Glutamatergic neuron (in vitro differentiated cells): ENCODE measurements at places on chromosomes 5 and 9.

DNA sequence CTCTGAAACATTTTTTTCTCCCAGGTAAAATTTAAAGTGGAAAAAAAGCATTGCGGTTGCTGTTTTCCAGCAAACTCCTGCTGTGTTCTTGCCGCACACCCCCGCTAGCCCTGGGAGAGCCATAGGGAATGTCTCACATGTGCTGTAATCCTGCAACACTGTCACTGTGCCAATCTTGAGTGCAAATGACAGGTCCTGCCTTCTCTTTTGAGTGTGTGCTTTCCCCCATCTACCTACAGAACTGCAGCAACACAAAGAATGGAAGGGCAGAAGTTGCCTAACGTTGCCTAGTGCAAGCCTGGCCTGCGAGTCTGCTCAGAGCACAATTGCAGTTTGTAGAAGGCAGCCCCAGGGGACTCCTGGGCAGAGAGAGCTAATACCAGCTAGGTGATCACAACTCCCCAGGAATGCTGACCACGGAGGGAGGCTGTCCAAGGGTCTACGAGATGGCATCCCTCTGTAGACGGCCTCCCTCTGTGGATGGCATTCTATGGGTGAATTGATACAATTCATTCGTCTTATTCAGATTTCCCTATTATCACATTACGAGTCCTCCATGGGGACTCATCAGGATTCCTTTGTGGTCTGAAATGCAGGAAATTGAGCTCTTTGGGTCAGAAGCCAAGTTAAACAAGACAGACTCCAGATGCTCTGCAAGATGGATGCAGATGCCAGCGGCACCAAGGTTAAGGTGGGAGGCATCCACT, 172.6 kb upstream of the S1PR3 start:
- H3K4me3 ChIP-seq: no peak overlapping the region
- H3K36me3 ChIP-seq: no peaks in the 10 kb centered on the region
- H3K27me3 ChIP-seq: no peaks in the 10 kb centered on the region
- peak; percentile 54 for DNase-seq
- no peak overlapping the region for H3K27ac ChIP-seq

GRCh38 chr5:107538805-107539445, 131.8 kb downstream of the EFNA5 start:
- peak overlapping the region; percentile 5 for H3K4me3 ChIP-seq
- no peaks in the 10 kb centered on the region for H3K27me3 ChIP-seq
- peaks cover 56% of the 10 kb centered on the region for H3K4me1 ChIP-seq
- no peak overlapping the region for H3K27ac ChIP-seq

DNA sequence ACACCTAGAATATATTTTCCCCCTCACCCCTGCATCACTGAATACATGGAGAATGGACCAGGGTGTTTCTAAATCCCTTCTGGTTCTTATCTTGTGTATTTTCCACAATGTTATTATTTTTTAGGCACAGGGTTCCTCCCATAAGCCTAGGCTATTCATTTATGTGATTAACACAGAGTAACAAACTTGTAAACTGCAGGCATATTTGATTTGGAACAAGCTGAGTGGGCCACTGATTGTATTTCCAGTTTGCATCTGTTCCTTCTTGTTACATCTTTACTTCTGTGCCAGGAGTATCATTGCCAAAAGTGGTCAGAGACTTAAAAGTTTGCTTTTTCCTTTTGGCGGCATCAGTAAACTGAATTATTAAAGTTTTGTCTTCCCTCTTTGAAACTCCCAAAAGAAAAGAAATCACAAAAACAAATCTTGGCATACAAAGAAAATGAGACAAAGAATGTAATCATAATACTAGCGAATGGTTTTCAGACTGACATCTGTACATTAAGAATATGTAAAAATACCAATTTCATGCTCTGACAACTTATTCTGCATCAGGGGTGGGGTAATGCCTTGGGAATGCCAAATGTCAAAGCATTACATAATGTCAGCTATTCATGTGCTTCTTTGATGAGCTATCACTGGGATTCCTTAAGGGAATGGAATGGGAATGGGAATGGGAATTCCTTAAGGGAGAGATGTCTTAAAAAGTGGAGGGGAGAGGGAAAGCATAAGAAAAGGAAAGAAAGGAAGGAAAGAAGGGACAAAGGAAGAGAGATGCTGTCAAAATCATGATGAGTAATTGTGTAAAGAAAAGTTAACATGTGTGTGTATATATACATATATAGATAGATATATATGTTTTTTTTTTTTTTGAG, 22.2 kb upstream of the PAX5 start:
- H3K4me3 ChIP-seq: no peak overlapping the region
- H3K4me1 ChIP-seq: peaks cover 4% of the 10 kb centered on the region
- peaks cover 4% of the 10 kb centered on the region for H3K27me3 ChIP-seq
- DNase-seq: no peak

DNA sequence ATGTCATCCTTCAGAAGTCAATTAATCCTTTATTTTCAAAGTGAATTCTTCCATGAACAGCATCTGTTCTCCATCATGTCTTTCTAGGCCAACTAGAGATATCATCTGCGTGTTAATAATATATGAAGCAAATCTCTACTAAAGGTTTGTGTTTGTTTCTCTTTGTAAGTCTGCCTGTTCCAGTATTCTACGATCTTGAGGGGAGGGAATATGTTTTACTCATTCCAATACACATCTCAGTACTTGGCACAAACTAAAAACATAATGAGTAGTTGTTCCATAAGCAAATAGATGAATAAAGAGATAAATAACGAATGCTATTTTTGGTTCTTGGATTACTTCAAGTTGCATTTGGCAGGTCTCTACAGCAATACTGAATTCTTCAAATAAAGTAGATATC, 470.7 kb upstream of the GRIN3A start:
- H3K27me3 ChIP-seq: no peaks in the 10 kb centered on the region
- H3K27ac ChIP-seq: no peak overlapping the region
- no peaks in the 10 kb centered on the region for H3K4me1 ChIP-seq
- no peak overlapping the region for H3K4me3 ChIP-seq
- DNase-seq: no peak

- no peak overlapping the region for H3K27ac ChIP-seq
- H3K4me1 ChIP-seq: no peaks in the 10 kb centered on the region
- no peak overlapping the region for H3K4me3 ChIP-seq
- H3K36me3 ChIP-seq: no peaks in the 10 kb centered on the region
Measured at GRCh38 chr9:27183701-27184100, 74.7 kb downstream of the TEK start.

GRCh38 chr5:67014957-67015400, 181.6 kb downstream of the CD180 start:
- H3K27me3 ChIP-seq: no peaks in the 10 kb centered on the region
- no peak overlapping the region for H3K27ac ChIP-seq
- peaks cover 16% of the 10 kb centered on the region for H3K4me1 ChIP-seq
- no peak overlapping the region for H3K4me3 ChIP-seq
- no peaks in the 10 kb centered on the region for H3K36me3 ChIP-seq
